ENCODE measurements at places on chromosomes 5 and 9.
A peak's percentile ranks its signal among the peaks of the same experiment; 100 is the strongest.

DNA sequence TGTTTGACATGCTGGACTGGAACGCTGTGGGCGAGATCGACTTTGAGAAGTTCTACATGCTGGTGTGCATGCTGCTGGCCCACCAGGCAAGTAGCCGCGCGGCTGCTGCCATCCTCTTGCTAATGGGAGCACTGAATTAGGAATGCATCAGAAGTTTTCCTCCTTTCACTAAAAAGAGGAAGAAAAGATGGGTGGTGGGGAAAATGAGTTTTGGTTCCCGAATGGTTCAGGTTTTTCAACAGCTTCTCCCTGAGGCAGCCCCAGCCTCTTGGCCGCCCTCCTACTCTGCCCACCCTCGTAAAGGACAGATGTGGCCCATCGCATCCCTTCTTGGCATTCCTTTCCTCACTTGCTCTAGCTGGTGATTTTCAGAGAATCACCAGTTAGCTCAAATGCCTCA is 5.5 kb downstream of the EFCAB9 start:
- no peak for DNase-seq

GRCh38 chr5:154945695-154946301 is 4.9 kb downstream of the MRPL22 start:
- DNase-seq: no peak

DNA sequence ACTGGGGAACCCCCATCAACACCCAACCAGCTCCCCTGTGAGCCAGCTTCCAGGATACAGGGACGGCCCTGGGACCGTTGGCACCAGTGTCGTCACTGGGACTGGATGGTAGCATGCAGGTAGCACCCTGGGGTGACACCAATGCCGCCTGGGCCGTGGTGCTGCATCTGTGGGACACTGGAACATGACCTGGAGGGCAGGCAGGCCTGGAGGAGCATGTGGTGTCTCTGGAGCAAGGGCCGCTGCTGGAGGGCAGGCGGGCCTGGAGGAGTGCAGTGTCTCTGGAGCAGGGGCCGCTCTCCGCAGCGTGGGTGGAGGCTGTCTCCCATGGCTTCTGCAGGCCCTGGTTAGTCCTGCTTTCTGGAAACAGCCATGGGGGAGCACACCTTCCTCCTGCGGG is 13.1 kb downstream of the LPCAT1 start:
- no peak for DNase-seq

DNA sequence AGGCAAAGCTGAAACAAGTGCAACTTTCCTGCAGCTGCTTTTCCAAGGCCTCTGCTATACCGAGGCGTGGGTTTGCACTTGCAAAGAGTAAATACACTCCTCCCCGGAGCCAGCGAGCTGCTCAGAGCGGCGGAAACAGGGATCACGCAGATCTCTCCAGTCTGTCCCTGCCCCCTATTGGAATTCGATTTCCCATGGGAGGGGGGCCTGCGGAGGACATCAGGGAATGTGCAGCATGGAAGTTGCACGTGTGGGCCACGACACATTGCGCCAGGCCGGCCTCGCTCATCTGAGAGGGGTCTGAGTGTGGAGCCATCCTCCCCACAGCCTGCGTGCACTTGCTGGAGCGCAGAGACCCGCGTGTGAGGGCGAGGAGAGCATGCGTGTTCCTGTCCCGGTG is 104.3 kb upstream of the PHYKPL start:
- no peak for DNase-seq

GRCh38 chr5:54845567-54845941 is 139.8 kb downstream of the ESM1 start:
- no peak for DNase-seq

GRCh38 chr5:172740428-172741205 is 30.4 kb downstream of the DUSP1 start:
- DNase-seq: peak; percentile 79

DNA sequence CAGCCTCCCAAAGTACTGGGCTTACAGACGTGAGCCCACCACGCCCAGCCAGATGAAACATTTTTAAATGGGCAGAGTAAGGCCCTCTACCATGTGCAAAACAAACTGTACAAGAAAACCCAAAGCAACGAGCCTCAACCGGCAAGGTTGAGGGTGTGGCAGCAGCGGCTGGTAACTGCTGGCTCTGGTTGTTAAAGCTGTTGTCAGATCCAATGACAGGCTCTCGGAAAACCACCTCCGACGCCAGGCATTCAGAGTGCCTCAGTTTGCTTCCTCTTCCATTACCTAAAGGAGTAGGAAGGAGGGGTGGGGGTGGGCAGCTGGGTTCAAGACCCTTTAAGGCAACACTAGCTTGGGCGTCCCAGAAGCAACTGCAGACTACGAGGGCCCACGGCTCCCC is 2.4 kb upstream of the ASB6 start:
- DNase-seq: no peak

DNA sequence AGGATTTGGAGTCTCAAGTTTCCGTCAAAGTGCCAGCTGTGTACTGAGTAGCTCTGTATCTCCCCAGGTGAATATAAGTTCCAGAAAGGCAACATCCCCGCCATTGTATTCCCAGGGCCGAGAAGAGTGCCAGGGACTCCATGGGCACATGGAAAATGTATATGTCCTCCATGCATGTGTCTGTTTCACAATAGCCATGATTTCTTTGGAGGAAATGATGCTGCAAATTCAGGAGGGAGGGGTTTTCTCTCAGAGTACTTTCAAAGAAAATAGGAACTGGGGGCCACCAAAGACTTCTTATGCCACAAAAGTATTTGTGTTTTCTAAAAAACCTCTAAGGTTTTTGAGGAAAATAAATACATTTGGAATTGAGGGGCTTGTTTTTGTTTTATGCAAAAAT is 524.6 kb downstream of the BNC2 start:
- no peak for DNase-seq

- DNase-seq: no peak
These were observed 14.2 kb upstream of the EQTN start for GRCh38 chr9:27311184-27311583.

DNA sequence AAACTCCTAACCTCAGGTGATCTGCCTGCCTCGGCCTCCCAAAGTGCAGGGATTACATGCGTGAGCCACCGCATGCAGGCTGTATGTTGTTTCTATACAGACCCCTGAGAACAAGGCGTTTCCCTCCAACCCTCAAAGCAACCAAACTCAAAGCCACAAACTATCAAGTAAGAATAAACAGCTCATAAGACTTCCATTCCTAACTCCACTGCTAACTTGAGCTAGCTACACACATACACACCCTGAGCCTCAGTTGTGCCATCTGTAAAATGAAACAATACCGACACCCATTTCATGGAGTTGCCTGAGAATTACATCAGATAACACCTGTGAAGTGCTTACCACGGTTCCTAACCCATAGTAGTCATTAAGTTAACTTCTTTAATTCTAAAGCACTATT is 70.8 kb downstream of the SERINC5 start:
- no peak for DNase-seq

All from epithelial cell of proximal tubule (primary cell).